ENCODE measurements at places on chromosomes 13 and 19.

DNA sequence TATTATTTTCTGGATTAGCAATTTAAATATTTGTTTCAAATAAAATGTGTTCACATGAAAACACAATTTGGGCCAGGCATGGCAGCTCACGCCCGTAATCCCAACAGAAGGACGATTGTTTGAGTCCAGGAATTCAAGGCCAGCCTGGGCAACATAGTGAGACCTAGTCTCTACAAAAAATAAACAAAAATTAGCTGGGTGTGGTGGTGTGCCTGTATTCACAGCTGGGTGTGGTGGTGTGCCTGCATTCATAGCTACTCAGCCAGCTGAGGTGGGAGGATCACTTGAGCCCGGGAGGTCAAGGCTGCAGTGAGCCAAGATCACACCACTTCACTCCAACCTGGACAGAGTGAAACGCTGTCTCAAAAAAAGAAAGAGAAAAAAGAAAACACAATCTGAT lies 46.4 kb downstream of the KPNA3 start:
- H3K36me3 ChIP-seq, result peaks cover 17% of the 10 kb centered on the region
- H3K27me3 ChIP-seq, result no peaks in the 10 kb centered on the region
- H3K4me3 ChIP-seq, result no peak overlapping the region
- peaks cover 6% of the 10 kb centered on the region for H3K4me1 ChIP-seq

GRCh38 chr19:15251749-15252397 lies 19.6 kb upstream of the EPHX3 start:
- H3K36me3 ChIP-seq, result peaks cover 45% of the 10 kb centered on the region
- no peaks in the 10 kb centered on the region for H3K27me3 ChIP-seq
- peak overlapping the region; percentile 42 for H3K27ac ChIP-seq

DNA sequence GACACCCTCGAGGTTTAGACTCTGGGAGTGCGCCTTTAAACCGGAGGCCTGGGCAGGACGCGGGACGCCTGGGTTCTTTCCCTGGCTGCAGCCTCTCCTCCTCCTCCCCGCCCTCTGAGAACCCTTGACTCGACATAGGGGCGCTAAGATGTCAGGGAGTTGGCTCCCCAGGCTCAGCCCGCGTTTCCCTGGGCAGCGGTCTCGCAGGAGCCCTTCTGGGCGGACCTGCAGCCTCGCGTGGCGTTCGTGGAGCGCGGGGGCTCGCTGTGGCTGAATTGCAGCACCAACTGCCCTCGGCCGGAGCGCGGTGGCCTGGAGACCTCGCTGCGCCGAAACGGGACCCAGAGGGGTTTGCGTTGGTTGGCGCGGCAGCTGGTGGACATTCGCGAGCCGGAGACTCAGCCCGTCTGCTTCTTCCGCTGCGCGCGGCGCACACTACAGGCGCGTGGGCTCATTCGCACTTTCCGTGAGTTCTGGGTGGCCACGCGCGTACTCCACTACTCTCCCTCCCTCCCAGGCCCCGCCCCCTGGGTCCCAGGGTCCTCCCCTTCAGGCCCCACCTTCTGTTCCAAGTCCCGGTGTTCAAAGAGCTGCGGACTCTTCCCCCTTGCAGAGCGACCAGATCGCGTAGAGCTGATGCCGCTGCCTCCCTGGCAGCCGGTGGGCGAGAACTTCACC lies 1.3 kb downstream of the ICAM5 start:
- peak; percentile 37 for DNase-seq
- H3K4me1 ChIP-seq, result peaks cover 94% of the 10 kb centered on the region
- H3K36me3 ChIP-seq, result peaks cover 11% of the 10 kb centered on the region
- H3K27me3 ChIP-seq, result peaks cover 63% of the 10 kb centered on the region
- H3K4me3 ChIP-seq, result peak overlapping the region; percentile 84
- H3K27ac ChIP-seq, result peak overlapping the region; percentile 89

GRCh38 chr19:32131005-32131404 lies 214.4 kb upstream of the ZNF507 start:
- H3K4me1 ChIP-seq, result no peaks in the 10 kb centered on the region
- no peak overlapping the region for H3K4me3 ChIP-seq
- H3K36me3 ChIP-seq, result no peaks in the 10 kb centered on the region

- H3K36me3 ChIP-seq, result no peaks in the 10 kb centered on the region
- no peak for DNase-seq
- no peak overlapping the region for H3K4me3 ChIP-seq
- H3K27me3 ChIP-seq, result peaks cover 4% of the 10 kb centered on the region
- no peak overlapping the region for H3K27ac ChIP-seq
Measured at GRCh38 chr13:94170145-94170571, 309.3 kb downstream of the DCT start.

DNA sequence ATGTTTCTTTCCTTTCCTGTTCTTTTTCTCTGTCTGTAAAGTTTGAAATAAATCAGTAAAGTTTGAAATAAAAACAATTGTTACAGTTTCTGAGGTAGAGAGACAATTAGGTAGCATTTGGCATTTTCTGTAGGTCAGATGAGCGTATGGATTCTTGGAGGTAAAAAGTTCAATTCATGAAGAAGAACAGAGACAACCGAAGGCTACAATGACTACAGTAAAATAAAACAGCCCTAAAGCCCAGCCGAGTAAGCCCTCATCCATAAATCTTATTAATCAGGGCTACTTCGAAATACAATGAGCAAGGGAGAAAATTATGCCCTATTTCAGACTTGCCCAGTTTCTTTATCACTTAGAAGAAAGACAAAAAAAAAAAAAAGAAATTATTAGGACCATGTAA lies 941.9 kb upstream of the SLC10A2 start:
- H3K4me3 ChIP-seq, result no peak overlapping the region
- H3K4me1 ChIP-seq, result no peaks in the 10 kb centered on the region
- H3K27me3 ChIP-seq, result no peaks in the 10 kb centered on the region
- H3K36me3 ChIP-seq, result no peaks in the 10 kb centered on the region

DNA sequence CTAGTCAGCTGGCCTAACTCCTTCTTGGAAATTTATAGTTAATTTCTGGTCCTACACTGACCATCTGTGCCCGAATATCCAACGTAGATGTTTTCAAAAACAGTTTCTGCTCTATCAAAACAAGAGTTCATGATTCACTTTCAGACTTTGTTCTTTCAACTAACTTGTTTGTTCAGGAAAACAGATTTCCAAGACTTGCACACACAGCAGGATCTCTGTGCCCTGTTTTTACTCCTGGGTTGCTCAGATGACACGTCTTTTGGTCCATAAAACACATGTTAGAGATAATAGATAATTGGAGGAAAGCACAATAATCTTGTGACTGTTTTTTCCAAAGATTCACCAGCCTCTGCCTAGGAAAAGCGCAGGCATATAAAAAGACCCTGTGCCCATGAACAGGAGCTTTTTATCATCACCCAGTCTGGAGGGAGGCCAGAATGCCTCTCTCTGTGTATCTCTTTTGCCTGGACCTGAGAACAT lies 218.0 kb downstream of the IRS2 start:
- DNase-seq, result no peak
- H3K27me3 ChIP-seq, result no peaks in the 10 kb centered on the region
- no peak overlapping the region for H3K4me3 ChIP-seq
- H3K36me3 ChIP-seq, result no peaks in the 10 kb centered on the region

DNA sequence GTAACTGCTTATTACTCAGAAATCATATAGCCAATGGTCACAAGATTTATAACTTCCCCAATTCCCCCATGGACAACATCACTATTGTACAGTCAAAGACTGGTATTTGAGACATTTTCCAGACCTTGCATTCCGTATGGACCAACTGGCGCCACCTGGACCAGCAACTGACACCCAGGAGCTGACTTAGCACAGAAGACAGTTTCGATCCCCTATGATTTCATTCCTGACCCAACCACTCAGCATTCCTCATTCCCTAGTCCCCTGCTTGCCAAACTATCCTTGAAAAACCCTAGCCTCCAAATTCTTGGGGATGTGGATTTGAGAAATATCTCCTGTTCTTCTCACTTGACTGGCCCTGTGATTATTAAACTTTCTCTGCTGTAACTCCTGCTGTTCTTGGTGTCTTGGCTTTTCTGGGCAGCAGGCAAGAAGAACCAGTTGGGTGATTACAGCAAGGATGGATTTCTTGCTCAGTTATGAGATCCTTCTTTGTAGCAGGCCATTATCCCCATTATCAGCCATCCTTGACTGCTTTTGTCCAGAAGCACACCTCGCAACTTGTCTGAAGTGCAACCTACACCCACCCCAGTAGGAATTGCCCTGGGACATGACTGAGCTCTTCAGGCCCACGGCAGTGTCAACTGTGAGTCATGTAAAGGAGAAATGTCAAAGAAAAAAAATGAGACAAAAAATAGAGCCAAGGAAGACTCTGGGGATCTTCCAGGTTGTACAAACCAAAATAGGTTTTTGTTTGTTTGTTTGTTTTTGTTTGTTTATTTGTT lies 13.7 kb upstream of the MAP3K10 start:
- H3K36me3 ChIP-seq, result no peaks in the 10 kb centered on the region
- DNase-seq, result no peak
- no peak overlapping the region for H3K4me3 ChIP-seq

- H3K4me1 ChIP-seq, result peaks cover 50% of the 10 kb centered on the region
- peaks cover 14% of the 10 kb centered on the region for H3K27me3 ChIP-seq
- peak overlapping the region; percentile 96 for H3K4me3 ChIP-seq
- H3K27ac ChIP-seq, result peak overlapping the region; percentile 92
- peak; percentile 78 for DNase-seq
Measured at GRCh38 chr19:3360421-3361383, 5.7 kb upstream of the NFIC start.

DNA sequence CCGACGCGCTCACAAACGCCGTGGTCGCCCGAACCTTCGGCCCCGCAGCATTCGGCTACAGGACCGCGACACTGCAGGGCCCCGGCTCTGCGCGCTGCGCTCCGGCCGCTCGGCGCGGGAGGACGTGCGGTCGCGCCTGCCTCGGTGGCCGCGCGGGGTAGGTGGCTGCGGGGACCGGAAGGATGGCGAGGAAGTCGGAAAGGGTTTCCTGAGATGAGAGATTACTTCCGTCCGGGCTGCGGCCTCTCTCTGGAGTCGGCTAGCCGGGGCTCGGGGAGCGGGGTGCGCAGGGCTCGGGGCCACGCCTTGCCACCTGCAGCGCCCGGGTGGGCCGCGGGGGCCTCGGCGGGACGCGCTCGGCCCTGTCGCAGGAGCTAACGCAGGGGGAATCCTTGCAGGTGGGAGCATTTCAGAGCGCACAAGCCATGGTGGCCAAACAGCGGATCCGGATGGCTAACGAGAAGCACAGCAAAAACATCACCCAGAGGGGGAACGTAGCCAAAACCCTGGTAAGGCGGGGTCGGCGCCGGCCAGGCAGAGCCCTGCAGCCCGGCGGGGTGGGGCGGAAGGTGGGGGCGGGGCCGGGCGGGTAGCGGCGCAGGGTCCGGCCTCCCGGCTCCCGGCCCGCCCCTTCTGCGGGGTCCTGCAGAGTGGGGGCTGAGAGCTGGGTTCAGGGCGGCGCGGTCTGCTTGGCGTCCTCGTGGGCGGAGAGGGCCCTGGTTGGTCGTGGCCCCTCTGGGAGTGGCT lies at the start of gene SERP2:
SERP2 (plus strand) TSS at position 224 of the 747 bp plus-strand sequence; CDS start at position 426, 202 bp downstream.
- peaks cover 6% of the 10 kb centered on the region for H3K4me1 ChIP-seq
- peaks cover 25% of the 10 kb centered on the region for H3K27me3 ChIP-seq
- H3K27ac ChIP-seq, result no peak within 1 kb of the TSS
- no peak for DNase-seq

GRCh38 chr19:21586311-21587116 lies 81.1 kb downstream of the ZNF429 start:
- no peaks in the 10 kb centered on the region for H3K36me3 ChIP-seq
- peaks cover 6% of the 10 kb centered on the region for H3K4me1 ChIP-seq
- H3K27me3 ChIP-seq, result peaks cover 38% of the 10 kb centered on the region
- DNase-seq, result no peak

DNA sequence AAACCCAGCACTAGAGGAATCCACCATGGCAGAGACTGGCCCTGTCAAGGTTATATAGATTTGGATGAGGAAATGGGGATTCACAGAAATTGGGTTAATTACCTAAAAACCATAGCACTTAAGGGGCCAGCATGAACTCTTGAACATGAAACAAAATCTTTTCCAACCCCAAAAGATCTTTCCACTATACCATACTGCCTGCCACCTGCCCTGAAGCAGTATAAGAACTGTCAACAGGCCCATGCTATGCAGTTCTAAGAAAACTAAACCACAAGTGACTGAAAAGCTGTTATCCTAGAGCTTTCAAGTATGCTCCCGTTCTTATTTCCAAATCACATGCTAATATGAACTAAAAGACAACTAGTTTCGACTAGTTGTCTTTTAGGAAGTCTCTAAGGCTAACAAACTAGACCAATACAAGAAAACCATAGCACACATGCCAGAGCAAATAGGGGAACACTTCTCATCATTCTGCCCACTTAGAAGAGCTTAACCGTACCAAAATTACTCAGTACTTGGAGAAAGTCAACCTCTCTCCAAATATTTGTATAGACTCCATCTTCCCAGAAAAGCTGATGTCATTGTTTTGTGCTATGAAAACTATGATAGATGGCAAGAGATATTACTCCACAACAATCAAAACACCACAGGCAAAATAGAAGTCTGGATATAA lies 27.5 kb downstream of the HSPH1 start:
- H3K4me3 ChIP-seq, result no peak overlapping the region
- H3K36me3 ChIP-seq, result peaks cover 44% of the 10 kb centered on the region
- H3K27ac ChIP-seq, result peak overlapping the region; percentile 14

GRCh38 chr19:5983367-5983955 lies 5.5 kb upstream of the RANBP3 start:
- DNase-seq, result no peak
- no peak overlapping the region for H3K27ac ChIP-seq
- no peaks in the 10 kb centered on the region for H3K27me3 ChIP-seq
- no peak overlapping the region for H3K4me3 ChIP-seq
- H3K4me1 ChIP-seq, result peaks cover 26% of the 10 kb centered on the region
- no peaks in the 10 kb centered on the region for H3K36me3 ChIP-seq

GRCh38 chr13:73943137-73943964 lies 190.9 kb downstream of the KLF12 start:
- peaks cover 23% of the 10 kb centered on the region for H3K36me3 ChIP-seq
- DNase-seq, result no peak
- no peak overlapping the region for H3K4me3 ChIP-seq

DNA sequence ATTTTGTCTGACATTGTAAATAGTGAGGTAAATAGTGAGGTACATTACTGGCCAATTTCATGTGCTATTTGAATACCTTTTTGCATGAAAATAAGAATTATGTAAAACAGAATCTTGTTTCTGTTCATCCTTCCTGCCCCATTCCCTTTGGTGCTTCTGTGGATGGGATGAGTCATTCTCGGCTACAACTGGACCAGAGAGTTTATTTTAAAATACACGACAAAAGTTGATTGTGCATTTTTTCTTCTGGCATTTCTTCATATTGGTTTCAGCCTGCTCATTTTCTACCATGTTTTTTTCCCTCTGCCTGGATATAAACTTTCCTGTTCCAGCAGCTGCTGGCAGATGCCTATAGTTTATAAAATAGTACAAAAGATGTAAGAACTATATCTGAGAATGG lies 107.5 kb downstream of the CYSLTR2 start:
- peaks cover 22% of the 10 kb centered on the region for H3K27me3 ChIP-seq
- H3K4me1 ChIP-seq, result no peaks in the 10 kb centered on the region
- H3K4me3 ChIP-seq, result no peak overlapping the region
- peaks cover 8% of the 10 kb centered on the region for H3K36me3 ChIP-seq
- no peak for DNase-seq

DNA sequence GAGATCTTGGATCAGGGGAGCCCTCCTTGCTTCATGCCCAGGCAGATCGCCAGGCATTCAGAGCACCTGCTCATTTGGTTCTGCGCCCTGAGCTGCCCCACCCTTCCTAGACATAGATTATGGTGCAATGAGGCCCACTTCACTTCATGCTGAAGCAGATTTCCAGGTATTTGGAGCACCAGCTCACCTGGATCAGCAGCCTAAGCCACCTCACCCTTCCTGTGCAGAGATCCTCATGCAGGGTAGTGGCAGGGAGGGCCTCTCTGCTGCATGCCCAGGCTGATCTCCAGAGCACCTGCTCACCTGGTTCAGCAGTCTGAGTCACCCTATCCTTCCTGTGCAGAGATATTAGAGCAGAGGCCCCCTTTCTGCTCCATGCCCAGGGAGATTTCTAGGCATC lies 1966.1 kb downstream of the PCDH9 start:
- H3K4me1 ChIP-seq, result peaks cover 6% of the 10 kb centered on the region
- H3K27me3 ChIP-seq, result no peaks in the 10 kb centered on the region
- no peak overlapping the region for H3K4me3 ChIP-seq
- H3K27ac ChIP-seq, result no peak overlapping the region
- no peaks in the 10 kb centered on the region for H3K36me3 ChIP-seq
- no peak for DNase-seq

All from stimulated activated naive B cell treated with anti-CD40 and anti-IgM and Interleukin-4, amounts not matched to agents 10 μg/mL and 1 μg/mL and 100 μg/mL, for 72 hours (primary cell).